ENCODE measurements at places on chromosomes 5 and 9. TPM values are rescaled to one million over a fixed set of nuclear protein-coding genes. Genes with fewer than 3 reads are reported as not detected.

DNA sequence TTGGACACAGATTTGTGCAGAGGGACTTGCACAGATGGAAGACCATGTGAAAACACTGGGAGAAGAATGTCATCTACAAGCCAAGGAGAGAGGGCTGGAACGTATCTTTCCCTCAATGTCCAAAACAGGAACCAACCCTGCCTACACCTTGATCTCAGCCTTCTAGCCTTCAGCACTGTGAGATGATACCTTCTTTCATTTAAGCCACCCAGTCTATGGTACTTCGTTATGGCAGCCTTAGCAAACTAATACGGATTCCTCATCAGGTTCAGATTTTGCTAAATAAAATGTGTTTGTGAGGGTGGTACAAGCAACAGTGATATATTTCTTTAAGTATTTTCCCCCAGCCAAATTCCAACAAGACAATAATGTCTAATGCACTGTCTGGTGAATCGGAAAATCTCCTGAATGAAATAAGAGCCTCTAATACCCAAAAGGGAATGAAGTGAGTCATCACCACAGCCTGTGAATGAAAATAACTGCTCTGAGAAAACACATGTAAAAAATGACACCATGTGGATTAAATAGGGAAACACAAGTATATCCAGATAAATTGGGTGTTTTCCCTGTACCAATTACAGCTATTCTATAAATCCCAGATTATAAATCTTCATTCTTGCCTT, 182.8 kb upstream of the TARS1 start:
- no peak for DNase-seq

DNA sequence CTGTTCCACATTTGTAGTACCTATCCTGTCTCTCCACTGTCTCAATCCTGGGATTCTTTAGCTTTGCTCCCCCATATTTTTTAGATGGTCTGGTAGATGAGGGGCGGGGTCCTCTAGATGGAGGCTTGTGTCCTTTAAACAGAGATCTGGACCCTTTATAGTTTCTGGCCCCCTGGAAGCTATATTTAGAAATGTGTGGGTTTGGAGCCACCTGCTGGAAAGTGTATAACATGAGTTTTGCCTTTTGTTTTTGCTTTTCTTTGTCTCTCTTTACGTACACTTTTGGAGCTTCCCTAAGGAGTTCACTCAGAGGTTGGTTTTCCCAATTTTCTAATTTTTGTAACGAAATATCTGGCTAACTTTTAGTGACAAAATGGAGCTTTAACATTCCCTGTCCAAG, 110.7 kb downstream of the CFAP95 start:
- DNase-seq: no peak

DNA sequence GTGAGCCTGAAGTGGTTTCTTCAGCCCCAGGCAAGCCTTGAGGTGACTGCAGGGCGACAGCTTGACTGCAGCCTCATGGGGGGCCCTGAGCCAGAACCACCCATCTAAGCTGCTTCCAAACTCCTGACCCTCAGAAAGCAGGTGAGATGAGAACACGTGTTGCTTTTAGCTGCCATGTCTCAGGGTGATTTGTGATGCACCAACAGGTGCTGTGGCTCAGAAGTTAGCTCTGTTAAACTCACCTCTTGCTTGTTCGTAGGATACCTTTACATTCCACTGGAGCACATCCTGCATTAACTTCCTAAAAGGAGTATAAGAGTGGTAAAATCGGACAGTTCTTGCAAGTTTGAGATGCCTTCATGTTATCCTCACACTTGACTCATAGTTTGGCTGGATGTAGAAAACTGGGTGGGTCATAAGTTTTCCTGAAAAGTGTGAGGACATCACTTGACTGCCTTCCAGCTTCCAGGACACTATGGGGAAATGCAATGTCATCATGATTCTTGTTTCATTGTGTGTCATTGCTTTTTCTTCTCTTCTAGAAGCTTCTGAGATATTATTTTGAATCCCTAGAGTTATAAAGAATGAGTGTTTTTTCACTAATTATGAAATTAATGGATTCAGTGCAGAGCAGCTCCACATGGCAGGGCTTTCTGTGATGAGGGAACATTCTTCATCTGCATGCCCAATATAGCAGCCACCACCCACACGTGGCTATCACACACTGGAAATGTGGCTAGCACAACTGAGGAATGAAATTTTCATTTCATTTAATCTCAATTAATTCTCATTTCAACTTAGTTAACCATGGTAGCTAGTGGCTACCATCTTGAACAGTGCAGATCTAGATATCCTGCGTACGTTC, 92.3 kb downstream of the HSD17B3 start:
- no peak for DNase-seq

GRCh38 chr5:80238778-80239679, 16.8 kb downstream of the SERINC5 start:
- DNase-seq: peak; percentile 32

- DNase-seq: no peak
Observed at GRCh38 chr9:133673258-133673655, 37.1 kb downstream of the DBH start.

DNA sequence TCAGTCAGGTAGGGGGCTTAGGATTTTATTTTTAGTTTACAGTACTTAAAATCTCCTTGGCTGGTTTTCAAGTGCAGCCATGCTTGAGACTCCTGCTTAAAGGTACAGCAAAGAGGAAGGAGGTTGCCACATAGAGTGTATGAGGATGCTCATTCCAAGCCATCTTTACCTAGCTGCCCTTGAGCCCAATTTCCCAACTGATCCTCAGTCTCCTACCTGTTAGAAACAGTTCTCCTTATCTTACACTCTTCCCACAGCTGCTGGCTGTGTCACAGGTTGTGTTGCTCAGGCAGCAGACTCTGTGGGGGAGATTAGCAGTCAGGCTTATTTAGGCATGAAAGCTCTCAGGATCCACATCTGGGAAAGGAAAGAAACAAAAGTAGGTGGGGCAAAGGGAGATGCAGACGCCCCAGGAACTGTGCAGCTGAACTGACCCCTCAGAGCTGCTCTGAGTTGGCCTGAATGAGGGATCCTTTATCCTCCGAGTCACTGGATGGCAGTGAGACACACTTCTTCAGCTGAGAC, 95.1 kb downstream of the NMUR2 start:
- DNase-seq: no peak

DNA sequence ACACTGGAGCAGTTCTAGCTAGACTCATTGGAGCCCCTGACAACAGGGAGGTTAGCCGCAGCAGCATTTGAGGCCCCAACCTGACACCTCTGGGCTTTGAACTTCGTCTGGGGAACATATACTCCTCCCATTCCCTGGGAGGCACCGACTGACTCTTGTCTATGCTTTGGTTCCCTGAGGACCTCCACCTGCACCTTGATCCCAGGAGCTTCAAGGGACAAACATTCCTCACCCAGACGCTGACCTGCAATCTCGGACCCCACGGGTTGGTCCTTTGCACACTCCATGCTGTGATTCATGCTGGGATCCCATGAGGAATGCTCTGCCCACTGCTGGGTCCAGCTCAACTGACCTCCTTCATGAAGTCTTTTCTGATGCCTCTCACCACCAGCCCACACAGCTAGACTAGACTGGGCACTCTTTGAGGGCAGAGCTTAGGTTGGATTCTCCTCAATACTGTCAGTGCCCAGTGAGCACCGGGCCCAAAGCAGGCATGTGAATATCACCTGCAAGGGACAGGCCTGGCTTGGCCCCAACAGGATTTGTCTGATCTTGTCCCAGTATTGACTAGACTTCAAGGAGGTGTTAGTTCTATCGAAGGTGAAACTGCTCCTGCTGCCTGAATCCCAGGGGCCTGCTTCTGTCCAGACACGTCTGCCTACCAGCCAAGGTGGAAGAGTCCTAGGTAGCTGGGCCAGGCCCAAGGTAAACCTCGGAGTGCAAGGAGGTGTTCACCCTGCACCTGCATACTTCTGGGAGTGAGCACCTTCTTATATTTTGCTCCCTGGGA, 51.8 kb upstream of the ZBTB43 start:
- DNase-seq: no peak

DNA sequence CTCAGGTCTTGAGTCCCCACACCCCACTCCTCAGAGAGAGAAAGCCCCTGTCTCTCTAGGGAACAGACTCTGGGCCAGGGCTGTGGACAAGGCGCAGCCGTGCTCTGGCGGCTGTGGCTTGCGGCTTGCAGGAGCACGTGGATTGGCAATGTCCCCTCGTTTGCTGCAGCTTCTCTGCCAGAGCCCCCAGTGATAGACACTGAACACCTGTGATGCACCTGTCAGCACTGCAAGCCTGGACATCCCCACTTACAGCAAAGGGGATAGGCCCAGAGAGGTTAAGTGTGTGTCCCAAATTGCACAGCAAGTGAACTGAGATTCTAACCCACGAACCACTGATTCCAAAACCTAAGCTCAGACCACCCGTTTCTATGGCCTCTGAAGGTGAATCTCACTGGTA, 7.0 kb downstream of the GFI1B start:
- no peak for DNase-seq

GRCh38 chr9:109506097-109506712, 8.1 kb upstream of the PTPN3 start:
- DNase-seq: no peak

- no peak for DNase-seq
Observed at GRCh38 chr9:120694559-120694958, 19.7 kb downstream of the MEGF9 start.

DNA sequence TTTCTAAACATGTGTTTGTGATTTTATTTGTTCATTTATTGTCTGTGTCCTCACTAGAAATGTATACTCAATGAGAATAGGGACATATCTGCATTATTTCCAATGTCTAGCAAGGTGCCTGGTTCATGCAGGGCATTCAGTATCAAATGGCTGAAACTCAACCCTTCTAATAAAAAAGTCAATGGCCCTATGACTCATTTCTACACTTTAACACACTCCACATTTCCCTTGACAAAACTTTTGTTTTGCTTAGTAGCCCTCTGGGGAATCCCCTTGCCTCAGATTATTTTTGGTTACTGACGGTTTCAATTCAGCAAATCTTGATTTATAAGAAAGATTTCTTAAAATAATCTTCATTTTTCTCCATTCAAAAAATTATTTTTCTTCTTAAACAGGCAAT, 206.0 kb upstream of the DMRTA1 start:
- no peak for DNase-seq

Gene SURF4
- 133 TPM for total RNA-seq

Gene PLEKHG4B
- total RNA-seq: not detected

- DNase-seq: peak; percentile 46
Observed at GRCh38 chr9:76560481-76560922, 101.5 kb downstream of the GCNT1 start.

- no peak for DNase-seq
Observed at GRCh38 chr5:29896646-29897045, 1296.8 kb upstream of the CDH6 start.

- no peak for DNase-seq
Observed at GRCh38 chr9:115625251-115625650, 507.3 kb upstream of the TNC start.

Gene TMEM252
- not detected for total RNA-seq

DNA sequence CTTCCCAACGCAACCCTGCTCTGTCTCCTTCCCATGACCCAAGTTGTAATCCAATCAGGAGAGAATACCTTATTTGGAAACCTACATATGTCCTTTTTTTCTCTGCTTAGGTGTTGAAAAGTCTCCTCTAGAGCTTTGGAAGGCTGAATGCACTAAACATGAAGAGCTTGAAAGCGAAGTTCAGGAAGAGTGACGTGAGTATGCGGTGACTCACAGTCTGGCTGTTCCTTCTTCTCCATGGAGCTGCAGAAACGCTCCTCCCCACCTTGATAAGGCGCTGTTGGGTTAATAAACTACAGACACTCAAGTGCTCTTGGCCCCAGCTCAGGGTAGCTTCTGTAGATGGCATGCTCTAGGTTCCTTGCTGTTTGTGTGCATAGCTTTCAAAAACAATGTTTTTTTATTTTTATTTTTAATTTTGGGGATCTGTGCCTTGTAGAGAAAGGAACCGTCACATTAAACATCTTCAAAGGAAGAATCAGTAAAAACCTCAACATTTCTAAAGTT, 30.7 kb downstream of the RAI14 start:
- DNase-seq: no peak

DNA sequence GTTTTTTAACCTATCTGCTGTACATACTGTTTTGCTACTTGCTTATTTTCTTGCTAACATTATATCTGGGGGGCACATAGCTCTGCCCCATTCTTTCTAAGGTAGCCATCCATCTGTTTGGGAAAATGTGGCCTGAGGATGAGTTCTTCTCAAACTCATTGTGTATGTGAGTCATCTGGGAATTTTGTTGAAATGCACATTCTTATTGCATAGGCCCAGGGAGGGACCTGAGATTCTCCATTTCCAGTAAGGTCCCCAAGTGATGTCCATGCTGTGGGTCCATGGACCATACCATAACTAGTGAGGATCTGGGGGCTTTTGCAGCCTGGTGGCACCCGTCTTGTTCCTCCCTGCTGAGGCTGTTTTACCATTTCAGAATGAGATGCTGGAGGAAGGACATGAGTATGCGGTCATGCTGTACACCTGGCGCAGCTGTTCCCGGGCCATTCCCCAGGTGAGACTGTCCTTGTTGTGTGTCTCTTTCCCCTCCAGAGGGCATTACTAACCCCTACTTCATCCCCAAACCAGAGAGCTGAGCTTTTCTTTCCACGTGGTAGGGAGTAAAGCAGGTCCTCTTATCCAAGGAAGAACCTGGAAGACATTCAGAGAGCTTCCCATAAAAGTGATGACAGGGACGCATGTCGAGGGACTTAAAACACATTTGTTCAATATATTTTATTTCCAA, 28.6 kb downstream of the CYFIP2 start:
- DNase-seq: no peak

GRCh38 chr5:19928562-19929421, 59.2 kb downstream of the CDH18 start:
- DNase-seq: no peak

DNA sequence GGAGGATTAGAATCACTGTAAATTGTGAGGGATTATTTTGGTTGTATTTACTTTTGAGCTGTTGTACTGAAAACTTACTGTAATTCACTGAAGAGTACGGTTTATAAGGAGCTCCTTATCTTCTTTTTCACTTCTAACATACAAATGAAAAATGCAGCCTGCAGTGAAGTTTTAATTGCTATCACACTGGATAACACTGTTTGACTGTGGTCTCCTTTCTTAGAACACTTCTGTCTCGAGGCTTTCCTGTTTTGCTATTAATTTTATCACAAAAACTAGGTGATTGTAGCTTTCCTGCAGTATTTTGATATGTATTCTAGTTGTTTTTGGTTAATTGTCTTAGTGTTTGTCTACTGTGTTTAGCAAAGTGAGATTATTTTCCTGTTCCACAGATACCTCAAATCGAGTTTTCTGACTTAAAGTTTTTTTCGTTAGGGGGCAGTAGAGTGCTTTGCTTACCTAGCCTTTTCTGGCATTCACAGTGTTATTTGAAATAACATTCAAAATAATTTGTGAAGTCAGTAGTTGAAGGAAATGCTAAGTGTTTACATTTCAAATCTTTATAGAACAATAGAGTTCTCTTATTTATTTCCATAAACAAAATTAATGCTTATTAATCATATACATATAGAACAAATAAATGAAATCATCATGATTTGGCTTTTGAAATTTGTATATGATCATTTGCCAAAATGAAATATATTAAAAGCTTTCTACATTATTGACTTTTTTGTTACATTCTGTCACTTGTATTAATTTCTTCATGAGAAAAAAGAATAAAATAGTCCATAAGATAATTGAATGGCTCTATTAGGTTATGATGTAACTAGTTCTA, 52.9 kb downstream of the COMMD10 start:
- DNase-seq: no peak

All from breast epithelium (tissue), 4 donors.